ENCODE measurements at places on chromosomes 6 and 20. TPM values are rescaled to one million over a fixed set of nuclear protein-coding genes. Genes with fewer than 3 reads are reported as not detected.

- DNase-seq = no peak
Observed at GRCh38 chr6:118535176-118535844, 12.8 kb upstream of the PLN start.

Gene SLC17A4
- total RNA-seq = not detected

- DNase-seq = peak; percentile 51
Observed at GRCh38 chr20:31740208-31740607, 1.1 kb downstream of the TPX2 start.

DNA sequence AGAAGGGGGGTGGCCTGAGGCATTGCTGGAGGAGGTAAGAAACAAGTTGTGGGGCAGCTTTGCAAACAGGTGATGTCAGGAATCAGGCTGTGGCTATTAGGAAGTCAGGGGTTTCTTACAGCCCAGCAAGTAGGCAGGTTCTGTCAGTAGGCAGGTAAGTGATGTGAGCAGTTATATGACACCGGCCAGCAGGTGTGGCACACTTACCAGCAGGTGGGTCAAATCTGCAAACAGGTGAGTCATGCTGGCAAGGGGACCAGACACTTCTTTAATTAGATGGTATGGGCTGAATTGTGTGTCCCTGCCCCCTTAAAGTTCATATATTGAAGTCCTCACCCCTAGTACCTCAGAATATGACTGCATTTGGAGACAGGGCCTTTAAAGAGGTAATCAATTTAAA lies 16.4 kb upstream of the ENPP4 start:
- no peak for DNase-seq

Gene NFATC2
- total RNA-seq = 12.9 TPM

GRCh38 chr6:3718407-3718806 lies 33.1 kb downstream of the PXDC1 start:
- no peak for DNase-seq

GRCh38 chr20:59725476-59726280 lies 121.3 kb downstream of the PHACTR3 start:
- DNase-seq = no peak

DNA sequence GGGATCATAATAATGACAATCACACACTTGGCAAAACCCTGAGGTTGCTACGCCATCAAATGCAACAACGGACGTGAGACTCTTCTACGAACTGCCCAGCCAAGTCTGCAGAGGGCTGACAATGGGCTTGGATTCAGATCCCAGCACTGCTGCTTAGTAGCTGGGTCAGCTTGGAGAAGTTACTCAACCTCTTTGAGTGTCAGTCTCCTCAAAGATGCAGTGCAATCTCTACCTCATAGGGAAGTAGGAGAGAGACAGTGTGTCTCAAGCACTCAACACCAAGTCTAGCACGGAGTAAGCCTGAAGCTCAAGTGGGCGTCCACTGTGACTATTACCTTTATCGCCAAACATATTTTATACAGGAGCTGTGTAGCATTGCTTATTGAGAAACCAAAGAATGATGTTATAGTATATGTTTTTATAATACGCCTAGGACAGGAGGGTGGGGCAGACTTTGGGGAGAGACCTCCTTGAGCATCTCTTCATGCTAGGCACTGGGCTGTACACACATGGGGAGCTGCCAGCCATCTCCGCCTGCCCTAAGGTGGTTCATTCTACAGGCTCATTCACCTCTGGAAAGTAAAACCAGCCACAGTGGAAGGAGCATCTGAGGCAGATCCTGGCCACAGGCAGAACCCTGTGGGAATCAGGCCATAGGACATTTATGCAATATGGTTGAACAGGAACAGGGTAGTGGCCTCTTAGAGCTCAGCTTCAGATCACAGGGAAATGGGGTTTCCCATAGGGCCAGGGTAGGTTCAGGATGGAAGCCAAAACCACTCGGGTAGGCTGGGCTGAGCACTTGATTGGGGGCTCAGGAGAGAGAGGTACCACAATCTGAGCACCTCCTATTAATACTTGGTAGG lies 160.2 kb downstream of the MRPL14 start:
- no peak for DNase-seq

Gene PACSIN1
- total RNA-seq = not detected

All from endothelial cell of umbilical vein (primary cell).